Central memory CD4-positive, alpha-beta T cell (primary cell): ENCODE measurements at places on chromosomes 2 and 18.

DNA sequence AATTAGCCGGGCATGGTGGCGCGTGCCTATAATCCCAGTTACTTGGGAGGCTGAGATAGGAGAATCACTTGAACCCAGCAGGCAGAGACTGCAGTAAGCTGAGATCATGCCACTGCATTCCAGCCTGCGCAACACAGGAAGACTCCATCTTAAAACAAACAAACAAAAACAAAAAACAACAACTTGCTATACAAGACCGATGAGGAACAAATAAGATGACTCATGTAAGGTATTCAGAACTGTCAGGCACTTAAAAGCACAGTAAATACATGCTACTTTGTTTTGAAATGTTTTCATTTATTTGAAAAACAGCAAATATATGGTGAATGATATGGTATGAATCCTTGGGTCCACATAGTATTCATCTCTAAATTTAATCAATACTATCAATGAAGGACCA is 66.7 kb downstream of the TRIP12 start:
- DNase-seq: no peak

GRCh38 chr18:59272891-59273758 is at the start of gene RAX:
Gene RAX (minus strand): TSS chr18:59273454. CDS start chr18:59273206, 248 bp downstream.
- no peak for DNase-seq

- DNase-seq: peak; percentile 94
Measured at GRCh38 chr2:239267288-239267951, 133.4 kb downstream of the HDAC4 start.

DNA sequence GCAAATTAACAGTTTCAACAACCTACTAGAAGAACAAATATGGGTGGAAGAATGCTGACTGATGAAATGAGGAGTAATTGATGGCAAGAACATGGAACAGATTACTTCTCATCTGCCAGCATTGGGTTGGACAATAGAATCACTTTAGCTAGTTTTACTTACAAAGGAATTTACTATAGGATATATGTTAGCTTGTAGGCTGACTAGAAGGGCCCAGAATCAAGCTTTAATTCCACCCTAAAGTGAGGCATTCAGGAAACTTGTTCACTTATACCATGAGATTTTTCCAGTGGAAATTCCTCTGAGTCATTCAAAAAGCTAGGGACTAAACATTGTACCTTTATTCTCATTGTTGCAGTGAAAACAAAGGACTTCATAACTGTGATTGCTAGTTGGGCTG is 5.0 kb upstream of the ZSWIM2 start:
- no peak for DNase-seq

DNA sequence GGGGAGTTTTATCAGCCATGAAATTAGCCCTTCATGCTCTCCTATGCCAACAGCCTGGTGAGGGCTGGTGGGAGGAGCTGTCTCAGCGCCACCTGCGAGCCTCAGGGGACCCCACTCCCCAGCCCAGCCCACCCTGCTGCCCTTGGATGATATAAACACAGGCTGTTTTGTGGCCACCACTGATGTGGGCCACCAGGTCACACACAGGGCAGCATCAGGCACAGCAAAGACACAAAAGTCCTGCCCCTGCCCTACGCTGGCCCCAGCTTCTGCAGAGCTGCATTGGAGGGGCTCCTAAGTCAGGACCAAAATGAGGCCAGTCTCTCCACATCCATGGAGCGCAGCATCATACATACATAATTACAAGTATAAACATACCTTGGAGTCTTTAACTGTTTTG is 110.6 kb upstream of the TEX51 start:
- DNase-seq: no peak
